Non-pigmented ciliary epithelial cell (primary cell): ENCODE measurements at places on chromosomes 11 and 22.

GRCh38 chr11:110242746-110243145, 53.7 kb downstream of the RDX start:
- DNase-seq, result no peak

DNA sequence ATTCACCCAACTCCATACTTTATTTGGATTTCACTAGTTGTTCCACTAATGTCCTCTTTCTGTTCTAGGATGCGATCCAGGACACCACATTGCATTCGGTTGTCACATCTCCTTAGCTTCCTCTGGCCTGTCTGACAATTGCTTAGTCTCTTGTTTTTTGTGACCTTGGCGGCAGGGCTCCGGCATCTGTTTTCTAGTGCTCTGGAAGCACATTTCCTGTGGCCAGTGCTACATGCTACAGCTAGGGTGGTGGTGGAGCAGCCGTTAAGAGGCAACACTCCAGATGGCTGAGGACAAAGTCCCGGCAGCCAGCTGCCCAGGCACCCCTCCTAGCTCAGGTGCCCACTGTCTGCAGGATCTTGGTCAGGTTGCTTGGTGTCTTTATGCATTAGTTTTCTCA, 6.8 kb downstream of the STX3 start:
- no peak for DNase-seq

DNA sequence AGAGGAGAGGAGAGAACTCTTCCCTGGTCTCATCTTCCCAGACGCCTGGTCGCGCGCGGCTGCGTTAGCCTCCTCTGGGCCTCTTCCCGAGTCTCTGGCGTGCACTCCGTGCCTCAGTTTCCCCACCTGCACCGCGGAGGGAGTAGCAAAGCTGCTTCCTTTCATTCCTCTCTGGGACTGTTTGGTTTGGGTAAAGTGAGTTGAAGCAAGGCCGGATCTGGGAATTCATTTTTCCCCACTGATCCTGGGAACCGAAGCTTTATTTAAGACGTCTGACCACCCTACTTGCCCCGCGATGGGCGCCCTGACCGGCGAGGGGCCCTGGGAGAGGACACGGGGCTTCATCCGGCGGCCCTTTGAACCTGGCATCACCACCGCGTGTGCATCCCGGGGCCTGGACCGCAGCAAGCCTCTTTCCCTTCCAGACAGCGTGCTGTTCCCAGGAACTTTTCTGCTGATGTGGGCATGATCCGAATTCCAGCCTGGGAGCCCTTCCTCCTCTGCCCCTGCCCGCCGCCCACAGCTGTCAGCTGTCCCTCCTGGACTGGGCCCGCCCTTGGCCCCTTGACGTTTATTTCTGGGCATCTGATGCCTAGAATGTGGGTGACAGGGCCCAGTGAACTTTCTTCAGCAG, 758 bp downstream of the LDLRAD3 start:
- no peak for DNase-seq

- DNase-seq, result no peak
Measured at GRCh38 chr11:62702246-62702645, 5.0 kb downstream of the BSCL2 start.

DNA sequence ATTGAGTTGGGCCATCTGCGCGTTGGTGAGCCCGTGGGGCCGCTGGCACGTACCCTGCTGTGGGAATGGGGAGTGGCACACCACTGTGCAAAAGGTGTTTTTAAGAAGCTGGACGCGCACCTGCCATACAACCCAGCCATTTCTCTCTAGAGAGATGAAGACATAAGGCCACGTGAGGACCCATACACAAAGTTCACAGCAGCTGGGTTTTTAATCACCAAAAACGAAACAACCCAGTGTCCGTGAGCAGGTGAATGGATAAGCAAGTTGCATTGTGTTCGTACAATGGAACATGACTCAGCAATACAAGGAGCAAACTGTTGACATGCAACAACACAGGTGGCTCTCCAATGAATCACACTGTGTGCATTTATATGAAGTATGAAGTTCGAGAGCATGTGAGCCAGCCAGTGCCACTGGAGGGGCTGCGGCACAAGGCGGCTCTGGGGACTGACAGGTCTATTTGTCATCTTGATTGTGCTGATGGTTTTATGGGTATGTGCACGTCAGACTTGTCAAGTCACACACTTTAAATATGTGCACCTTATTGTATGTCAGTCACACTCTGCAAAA, 30.6 kb upstream of the PANX2 start:
- no peak for DNase-seq

DNA sequence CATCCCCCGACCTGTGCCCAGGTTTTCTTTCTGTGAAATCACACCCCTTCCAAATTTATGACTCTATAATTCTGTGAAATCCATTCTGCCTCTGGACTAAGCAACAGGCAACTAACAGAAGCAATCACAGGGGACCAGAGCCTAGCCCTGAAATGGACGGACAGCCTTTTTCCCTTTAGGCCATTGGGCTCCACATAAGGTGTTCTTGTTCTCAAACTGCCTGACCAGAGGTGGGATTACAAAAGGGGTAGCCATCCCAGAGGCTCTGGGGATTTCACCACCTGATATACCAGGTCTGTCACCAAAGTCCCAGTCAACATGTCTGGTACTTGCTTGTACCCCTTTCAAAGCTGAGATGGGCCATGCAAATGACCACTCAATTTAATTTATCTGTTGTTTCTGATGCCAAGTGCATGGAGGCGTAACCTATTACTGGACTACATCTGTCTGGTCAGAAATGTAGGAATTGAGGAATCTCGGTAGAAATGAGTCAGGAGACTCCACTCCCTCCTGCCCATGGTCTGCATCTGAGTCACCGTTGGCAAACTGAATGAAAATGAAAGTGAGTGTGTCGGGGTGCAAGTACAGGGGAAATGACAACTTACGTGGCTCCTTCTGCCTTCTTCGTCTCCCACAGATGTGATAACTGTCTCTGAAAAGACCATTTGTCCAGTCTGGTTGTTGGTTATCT, 10.2 kb downstream of the DKK3 start:
- DNase-seq, result peak; percentile 85

GRCh38 chr11:6469599-6469998, 4.1 kb downstream of the TRIM3 start:
- no peak for DNase-seq

DNA sequence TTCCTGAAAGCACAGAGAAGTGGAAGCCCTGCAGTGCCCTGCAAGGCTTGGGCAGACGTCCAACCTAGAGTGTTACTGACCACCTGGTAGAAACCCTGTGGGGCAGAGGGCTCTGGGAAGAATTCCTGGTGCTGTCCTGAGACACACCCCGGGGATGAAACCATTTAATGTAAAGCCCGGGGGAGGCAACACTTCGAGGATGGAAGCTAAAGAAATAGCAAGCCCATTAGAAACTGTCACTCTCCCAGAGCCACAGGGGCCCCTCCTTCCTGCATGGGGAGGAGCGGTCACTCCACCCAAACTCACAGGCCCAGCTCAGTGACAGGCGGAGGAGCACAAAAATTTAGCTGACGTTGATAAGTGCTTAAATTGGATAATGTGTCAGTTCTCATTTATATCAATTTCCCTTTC, 57.6 kb downstream of the NRXN2 start:
- DNase-seq, result no peak

GRCh38 chr22:22935546-22936157, 48.0 kb downstream of the IGLL5 start:
- DNase-seq, result no peak

- DNase-seq, result no peak
Measured at GRCh38 chr11:72233056-72233772, 8.6 kb downstream of the INPPL1 start.

DNA sequence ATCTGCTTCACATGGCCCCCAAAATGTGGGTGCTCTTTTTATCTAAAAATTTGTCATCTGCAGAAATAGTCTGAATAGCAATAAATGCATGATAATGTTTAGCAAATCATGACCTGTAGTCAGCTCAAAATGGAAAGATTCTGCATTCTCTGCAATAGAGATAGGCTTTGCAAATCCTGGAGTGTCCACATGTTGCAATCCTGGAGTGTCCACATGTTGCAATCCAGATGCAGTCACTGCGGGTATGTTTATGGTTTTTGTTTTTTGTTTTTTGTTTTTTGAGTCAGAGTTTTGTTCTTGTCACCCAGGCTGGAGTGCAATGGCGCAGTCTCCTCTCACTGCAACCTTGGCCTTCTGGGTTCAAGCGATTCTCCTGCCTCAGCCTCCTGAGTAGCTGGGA, 20.2 kb upstream of the LRRC32 start:
- DNase-seq, result no peak

GRCh38 chr11:104148706-104149105, 15.2 kb downstream of the PDGFD start:
- no peak for DNase-seq

DNA sequence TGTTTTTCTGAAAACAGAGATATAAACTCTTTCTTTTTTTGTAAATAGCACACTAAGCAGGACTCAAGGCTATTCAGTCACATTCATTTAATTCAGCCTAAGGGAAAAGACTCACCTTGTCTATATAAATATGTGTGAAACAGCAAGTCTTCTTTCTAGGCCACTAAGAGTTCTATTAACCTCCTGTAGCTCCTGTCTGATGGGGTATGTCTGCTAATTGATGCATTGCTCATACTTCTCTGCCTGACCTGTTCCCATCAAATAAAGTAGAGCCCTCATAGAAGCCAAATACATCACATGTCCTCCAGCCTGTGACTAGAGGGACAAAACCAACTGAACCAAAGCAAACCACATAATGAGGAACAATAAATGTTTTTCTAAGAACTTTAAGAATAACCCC, 68.2 kb downstream of the MSANTD4 start:
- no peak for DNase-seq

DNA sequence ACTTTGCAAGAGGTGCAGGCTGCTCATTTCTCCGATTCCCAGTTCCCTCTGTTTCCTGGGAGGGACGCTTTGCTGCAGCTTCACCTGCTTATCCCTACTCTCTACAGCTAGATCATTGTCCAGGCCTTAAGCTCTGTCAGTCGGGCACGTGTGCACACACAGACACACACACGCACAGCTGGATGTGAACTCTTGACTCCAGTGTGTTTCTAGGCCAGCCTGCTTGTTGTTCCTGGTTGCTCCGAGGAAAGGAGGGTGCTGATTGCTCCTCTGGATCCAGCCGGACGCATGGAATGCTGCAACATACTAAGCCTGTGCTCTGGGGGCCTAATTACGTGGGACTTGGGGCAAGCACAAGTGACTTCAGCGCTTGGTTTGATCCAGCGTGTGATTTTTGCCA, 19.7 kb downstream of the ZNRF3 start:
- DNase-seq, result no peak

GRCh38 chr11:86070142-86071056, 1.5 kb upstream of the PICALM start:
- DNase-seq, result no peak

DNA sequence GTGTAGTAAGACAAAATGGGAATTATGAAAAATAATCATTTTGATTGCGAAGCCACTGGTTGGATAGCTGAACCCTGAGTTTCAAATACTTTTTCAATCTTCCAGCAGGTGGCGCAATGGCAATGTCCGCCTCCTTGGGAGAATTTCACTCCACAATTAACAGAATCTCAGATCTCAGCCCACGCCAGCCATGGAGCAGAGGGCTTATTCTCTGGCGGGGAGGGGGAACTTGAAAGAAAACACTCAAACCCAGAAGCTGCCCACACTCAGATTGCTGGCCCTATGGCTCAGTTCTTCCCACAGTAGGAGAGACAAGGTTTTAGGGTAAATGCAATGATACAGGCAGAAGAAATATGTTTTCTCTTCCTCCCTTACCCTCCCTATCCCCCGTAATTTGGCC, 38.7 kb upstream of the RCN1 start:
- DNase-seq, result no peak

- no peak for DNase-seq
Measured at GRCh38 chr11:78856211-78856610, 281.5 kb upstream of the NARS2 start.

DNA sequence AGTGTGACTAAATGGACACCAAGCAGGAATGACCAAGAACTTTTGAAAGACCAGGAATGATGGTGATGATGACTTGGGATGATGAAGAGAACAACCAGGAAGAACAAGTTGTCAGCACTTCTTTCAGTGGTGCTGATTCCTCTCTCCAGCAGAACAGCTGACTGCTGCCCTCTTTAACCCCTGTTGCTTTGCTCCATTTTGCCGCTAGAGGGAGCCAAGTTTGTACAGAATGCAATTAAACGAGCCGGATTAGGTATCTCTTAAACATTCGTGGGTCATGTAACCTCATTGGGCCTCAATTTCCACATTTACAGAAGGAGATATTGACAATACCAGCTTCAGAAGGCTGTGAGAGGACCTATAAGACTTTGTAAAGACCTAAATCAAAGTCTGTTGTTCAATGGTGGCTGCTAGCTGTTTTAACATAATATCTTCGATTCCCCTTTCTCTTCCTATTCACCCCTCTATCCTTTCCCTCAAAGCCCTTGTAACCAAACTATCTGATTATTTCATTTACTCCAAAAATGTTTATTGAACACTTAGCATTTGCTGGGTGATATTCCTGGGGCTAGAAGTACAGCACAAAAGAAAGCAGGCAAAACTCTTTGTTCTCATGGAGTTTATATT, 1.9 kb downstream of the OR4S1 start:
- peak; percentile 8 for DNase-seq

- no peak for DNase-seq
Measured at GRCh38 chr11:105609341-105609781, 512 bp upstream of the GRIA4 start.

GRCh38 chr11:117875382-117876058, 938 bp downstream of the FXYD6 start:
- no peak for DNase-seq

DNA sequence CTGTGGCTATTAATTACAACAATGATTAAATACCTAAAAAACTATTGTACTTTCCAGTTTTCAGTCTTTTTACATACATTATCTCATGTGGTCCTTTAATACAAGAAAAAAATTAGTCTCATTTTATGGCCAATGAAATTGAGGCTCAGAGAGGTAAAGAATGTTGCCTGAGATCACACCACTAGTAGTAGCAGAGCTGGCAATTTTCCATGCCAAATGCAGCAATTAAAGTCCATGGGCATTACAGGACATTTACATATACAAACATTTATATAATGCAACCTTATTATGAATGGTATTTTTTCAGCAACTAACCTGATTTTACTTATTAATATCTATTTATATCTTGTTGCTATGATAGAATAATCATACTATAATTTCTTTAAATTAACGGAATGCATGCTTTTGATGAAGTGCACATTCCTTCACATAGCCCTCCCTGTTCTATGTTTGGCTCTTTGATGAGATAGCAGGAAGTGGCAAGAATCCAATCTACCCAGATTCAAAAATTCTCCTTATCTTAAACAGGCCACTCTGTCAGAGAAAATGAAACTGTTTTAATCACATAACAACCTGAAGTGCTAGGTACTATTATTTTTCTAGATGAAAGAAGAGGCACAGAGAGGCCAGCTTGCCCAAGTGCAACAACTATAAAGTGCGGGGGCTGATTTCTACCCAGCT, 120.9 kb upstream of the LDLRAD3 start:
- no peak for DNase-seq
